Naive thymus-derived CD4-positive, alpha-beta T cell (primary cell): ENCODE measurements at places on chromosomes 12 and 14. TPM values are rescaled to one million over a fixed set of nuclear protein-coding genes. Genes with fewer than 3 reads are reported as not detected.

Gene PRB2
- not detected for polyA plus RNA-seq

Gene KIF21A
- 1.7 TPM for polyA plus RNA-seq

Gene MSRB3
- polyA plus RNA-seq = not detected

Gene PRR4
- 2.3 TPM for polyA plus RNA-seq

Gene PLEKHG7
- not detected for polyA plus RNA-seq

Gene LRP6
- polyA plus RNA-seq = 5.2 TPM

Gene TMEM132C
- not detected for polyA plus RNA-seq

Gene P2RX2
- not detected for polyA plus RNA-seq

Gene KERA
- not detected for polyA plus RNA-seq

Gene TXNDC16
- polyA plus RNA-seq = 2.6 TPM

Gene GPR84
- not detected for polyA plus RNA-seq

Gene SMOC1
- polyA plus RNA-seq = not detected

Gene TSHR
- not detected for polyA plus RNA-seq

DNA sequence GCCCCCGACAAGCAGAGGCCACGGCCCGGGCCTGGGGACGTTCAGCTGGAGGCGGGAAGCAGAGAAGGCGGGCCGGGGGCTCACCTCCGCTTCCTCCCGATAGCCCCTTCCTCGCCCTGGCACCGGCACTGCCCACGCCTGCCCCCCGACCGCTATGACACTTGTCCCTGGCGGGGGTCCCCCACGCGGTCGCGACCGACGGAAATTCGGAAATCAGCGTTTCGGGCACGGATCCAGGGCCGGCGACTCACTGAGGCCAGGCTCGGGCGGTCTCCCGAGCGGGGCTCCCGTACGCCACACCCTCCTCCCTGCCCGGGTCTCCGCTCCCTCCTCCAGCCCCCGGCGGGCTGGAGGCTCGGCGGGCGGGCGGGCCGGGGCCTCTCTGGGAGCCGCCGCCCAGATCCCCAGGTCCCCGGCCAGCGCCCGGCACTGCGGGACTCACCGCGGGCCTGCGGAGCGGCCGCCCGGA is 581 bp downstream of the PITPNM2 start:
- DNase-seq = no peak

- DNase-seq = no peak
Measured at GRCh38 chr14:75153295-75153694, 23.1 kb downstream of the TMED10 start.

DNA sequence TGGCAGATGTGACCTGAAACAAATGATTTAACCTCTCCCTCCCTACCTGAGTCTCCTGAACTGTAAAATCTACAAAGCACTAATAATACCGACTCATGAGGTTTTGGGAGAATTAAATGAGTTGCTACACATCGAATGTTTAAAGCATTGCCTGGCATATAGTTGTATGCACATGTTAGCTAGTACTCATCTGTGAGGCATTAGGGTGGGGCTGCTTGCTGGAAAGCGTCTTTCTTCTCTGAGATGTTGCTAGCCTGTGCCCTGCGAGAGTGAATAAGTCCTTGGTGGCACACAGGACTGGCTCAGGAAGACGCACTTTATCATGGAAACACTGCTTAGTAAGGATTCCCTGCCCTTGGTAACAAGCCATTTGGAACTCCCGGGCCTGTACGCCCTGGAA is 6.1 kb downstream of the RAPGEF3 start:
- DNase-seq = no peak

GRCh38 chr12:92543840-92544239 is 158.9 kb upstream of the PLEKHG7 start:
- no peak for DNase-seq

GRCh38 chr12:82108615-82109014 is 249.6 kb downstream of the CCDC59 start:
- DNase-seq = no peak

- no peak for DNase-seq
Measured at GRCh38 chr12:56071648-56072047, 8.3 kb upstream of the ERBB3 start.

GRCh38 chr12:20527417-20528163 is 159.3 kb downstream of the PDE3A start:
- DNase-seq = no peak

DNA sequence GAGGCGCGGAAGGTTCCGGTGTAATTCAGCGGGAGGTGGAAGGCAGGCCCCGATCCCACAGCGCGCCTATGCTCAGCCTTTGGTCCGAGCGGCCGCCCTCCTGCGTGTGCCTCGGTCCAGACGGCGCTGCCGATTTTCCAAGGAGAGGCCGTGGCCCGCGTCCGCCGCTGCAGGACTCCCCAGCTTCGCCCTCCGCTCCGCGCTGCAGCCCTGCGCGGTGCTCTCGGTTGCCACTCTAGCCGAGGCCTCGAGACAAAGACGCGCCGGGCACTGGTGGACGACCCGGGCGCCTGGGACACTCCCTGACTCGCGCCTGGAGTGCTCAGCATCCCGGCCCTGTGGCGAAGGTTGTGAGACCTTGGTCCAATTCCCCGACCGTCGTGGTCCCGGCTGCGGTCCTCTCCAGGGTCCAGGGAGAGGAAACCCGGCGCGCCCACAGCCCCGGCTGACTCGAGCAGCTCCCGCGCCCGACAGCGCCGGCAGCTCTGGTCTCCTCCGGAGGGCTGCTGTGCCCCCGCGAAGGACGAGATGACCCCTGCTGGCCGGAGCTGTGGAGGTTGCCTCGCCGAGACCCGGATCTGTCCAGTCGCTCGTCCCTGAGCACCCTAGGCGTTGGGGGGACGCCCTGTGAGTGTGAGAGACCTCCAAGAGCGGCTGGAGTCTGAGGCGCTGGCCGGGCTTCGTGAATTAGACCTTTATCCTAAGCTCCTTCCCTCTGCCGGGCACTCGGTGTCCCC is 6.5 kb downstream of the HOXC12 start:
- DNase-seq = no peak

- DNase-seq = no peak
Measured at GRCh38 chr12:29374012-29374411, 7.0 kb downstream of the ERGIC2 start.

- no peak for DNase-seq
Measured at GRCh38 chr12:117284140-117284539, 77.3 kb downstream of the NOS1 start.

- DNase-seq = no peak
Measured at GRCh38 chr12:9867531-9867930, 1.6 kb downstream of the CLEC2B start.

- no peak for DNase-seq
Measured at GRCh38 chr14:53525608-53526007, 372.5 kb upstream of the DDHD1 start.

DNA sequence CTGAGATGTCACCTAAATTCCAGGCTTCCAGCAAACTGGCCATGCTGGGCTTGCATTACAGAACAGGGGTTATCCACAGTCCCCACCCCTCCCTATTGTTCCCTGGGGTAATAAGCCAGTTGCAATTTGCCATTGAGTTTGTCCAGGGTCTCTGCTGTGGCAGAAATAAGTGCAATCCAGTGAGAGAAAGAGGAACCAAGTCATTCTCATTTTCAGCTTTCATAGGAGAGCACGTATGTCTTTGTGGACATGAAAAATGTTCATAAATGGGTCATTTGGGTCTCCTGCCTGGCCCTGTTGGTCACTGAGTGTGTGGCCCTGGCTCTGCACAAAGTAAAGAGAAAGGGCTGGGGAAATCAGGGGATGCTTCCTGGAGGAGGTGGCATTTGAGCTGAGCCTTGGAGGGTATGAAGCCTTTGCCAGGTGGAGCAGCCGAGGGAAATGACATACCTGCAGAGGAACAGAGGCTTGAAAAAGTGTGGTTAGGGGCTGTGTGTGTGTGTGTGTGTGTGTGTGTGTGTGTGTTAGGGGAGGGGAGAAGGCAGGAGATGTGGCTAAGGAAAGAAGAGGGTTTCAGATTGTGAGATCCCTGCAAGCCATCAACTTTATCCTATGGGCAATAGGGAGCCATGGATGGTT is 29.3 kb downstream of the CMKLR1 start:
- DNase-seq = no peak

GRCh38 chr12:33437598-33437997 is 2.0 kb downstream of the SYT10 start:
- no peak for DNase-seq

DNA sequence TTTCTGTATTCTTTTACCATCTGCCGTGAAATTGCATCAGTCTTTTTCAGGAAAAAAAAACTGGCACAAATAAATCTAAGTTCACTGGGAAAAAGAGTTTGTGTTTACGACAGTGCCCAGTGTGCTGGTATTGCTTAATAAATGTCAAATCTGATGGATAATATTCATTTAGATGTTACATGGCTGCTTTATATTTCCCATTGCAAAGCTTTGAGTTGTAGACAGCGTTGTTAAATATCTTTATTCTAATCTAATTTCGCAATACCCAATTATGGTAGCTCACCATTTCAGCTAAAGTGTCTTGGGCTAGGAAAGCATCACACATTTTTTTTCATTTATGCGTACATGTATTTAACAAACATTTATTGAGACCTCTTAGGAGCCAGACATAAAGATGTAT is 1994.5 kb upstream of the FLRT2 start:
- no peak for DNase-seq

DNA sequence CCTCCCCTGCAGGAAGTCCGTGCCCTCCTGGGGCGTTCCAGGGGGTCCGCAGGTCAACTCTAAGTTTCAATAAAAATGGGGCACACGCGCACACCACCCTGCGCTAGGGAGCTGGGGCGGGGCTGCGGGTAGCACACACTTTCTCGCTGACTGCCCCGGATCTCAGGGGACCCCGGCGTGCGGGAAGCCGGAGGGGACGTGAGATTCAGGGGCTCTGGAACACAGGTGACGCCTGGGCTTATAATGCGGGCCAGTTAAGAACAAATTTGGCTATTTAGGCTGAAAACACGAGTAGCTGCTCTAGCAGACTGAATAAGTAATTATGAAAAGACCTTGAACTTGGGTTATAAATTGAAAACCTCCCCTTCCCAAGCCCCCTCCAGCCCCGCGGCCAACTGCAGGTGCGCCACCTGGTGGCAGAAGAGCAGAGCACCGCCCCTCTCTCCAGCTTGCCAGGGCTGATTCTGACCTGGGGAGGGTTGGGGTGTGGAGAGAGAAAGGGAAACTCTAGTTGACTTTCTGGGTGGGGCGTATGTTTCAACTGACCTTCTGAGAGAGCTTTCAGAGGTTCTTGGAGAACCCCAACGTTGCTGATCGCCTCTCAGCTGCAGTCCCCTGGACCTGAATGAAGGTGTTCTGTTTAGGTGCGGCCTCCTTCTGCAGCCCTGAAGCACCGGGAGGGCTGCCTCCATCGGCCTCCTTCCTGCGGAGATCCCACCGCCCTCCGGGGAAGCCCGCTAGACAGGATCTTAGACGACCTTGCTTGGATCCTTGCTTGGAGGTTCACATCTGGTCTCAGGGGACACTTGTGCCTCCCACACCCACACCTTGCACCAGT is 118.4 kb upstream of the EVL start:
- peak; percentile 46 for DNase-seq

DNA sequence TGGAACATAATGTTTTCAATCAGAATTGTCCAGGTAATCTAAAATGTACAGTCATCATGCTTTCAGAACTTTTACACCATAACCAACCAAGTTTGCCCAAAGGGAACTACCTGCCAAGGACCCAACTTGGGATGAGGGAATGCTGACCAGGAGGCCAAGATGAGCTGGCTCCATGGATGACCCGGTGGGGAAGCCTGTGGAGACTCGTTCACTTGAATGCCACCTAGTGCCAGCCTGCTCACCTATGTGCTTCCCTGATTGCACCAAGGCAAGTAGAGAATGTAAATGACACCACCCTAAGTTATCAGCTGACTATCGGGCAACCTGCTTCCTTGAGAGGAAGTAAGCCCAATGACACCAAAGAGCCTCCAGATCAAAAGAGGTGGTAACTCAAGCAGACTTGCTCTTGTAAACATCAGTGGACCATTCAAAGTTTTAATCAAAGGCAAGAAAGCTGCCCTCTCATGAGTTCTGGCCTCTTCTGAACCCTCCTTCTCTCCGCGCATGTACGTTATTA is 137.3 kb downstream of the TTC7B start:
- DNase-seq = no peak

GRCh38 chr12:105986779-105987684 is 151.7 kb downstream of the NUAK1 start:
- no peak for DNase-seq

GRCh38 chr14:79197516-79197915 is 1013.8 kb downstream of the DIO2 start:
- DNase-seq = no peak

DNA sequence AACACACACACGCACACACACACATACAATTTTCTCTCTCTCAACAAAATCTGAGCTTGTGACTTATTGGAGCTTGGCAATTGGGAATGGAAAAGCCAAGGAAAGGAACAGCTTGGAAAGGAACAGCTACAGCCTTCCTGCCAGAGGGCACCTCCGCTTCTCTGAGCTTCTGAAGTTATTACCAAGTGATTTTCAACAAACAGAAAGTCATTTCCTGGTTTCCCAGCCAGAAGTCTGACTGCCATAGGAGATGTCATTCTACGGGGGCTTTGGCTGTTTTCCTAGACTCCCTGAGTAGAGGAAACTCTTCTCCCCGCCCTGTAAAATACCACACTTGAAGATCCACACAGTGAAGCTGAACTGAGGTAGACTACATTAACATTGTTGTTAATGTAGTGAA is 198.3 kb downstream of the CFAP54 start:
- no peak for DNase-seq

- no peak for DNase-seq
Measured at GRCh38 chr12:131348231-131348630, 362.7 kb upstream of the SFSWAP start.

DNA sequence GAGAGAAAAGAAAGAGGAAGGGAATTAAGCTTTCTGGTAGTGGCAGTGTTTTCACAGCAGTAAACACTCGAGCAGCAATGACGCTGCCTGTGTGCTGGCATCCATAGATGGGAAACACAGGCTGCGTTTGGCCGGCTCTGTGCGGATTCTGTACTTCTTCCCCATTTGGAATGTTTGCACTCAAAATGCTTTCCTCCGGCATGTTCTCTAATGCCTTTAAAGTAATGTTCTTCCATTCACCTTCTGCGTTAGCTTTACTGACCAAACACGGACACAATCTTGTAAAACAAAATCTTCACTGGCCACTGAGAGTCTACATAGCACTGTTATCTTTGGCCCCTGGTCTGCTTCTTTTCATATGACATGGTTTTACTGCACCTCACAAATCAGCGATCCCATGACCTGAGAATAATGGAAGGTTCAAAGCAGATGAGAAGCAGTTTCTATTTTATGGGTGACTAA is 31.4 kb downstream of the DCP1B start:
- DNase-seq = no peak

GRCh38 chr12:93589081-93589480 is 16.6 kb downstream of the SOCS2 start:
- no peak for DNase-seq
